ENCODE measurements at places on chromosomes 2 and 18.

DNA sequence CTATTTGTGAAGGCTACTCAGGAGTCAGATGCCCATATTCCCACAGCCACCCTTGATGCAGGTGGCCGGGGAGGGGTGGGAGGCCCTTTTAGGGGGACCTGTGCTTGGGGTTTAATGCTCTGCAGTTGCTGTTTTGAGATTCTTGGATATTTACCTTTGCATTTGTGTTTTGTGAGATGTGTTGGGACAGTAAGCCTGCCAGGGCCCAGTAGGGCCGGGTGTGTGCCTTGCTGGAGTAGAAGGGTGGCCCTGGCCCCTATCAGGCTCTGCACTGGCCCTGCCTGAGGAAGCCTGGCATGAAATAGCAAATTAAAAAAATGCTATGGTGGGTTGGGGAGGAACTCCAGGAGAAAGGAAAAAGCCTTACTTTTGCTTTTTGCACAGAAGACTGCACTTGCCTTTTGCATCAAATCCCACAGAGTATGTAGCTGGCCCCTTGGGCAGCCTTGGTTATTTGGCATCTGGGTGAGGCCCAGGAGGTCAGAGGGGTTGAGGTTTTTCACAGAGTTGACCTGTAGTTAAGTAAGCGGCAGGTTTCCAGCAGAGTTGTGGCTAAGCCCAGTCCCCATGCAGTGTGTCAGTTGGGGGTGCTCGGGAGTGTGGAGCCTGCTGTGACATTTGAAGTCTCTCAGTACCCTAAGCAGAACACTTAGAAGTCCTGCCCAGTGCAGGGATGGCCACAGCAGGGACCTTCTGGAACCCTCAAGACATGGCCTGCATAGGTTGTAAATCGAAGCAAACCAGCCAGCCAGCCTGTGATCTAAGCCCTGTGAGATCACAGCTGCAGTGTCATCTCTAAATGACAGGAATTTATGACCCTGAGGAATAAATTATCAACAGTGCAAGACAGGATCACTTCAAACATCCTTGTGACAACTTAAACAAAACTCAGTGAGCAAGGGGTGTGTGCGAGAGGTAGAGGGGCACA lies 68.8 kb downstream of the SH3RF3 start:
- no peak for DNase-seq

DNA sequence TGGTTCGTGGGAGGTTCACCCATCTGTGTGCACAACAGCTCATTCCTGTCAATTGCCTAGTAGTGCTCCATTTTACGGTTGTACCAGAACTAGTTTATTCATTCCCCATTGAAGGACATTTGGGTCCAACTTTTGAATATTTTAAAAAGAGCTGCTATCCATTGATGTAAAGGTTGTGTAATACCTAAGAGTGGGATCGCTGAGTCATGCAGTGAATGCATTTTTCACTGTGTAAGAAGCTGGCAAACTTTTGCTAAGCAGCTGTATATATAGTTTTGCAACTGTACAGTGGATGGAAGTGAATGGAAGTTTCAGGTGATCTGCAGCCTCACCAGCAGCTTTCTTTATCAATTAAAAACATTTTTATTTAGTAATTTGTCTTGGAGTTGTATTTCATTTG lies 104.5 kb downstream of the DCDC2C start:
- DNase-seq: no peak

- no peak for DNase-seq
These were observed 91.7 kb downstream of the SCN3A start for GRCh38 chr2:165112133-165112573.

DNA sequence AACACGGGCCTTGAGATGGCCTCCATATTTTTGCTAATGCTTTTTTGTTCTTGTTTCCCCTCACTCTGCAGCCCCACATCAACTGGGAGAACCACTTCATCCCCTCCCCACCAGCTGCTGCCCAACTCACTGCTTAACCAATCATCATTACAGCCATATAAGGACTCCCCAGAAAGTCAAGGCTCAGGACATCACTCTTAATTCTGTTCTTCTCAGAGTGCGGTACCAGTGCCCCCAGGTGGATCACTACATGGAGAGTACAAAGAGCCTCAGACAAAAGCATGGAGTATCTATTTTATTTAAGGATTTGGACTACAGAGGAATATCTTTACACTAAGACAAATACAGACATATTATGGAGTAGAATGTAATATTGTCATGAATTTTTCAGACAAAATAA lies 340.6 kb downstream of the PAX3 start:
- no peak for DNase-seq

GRCh38 chr2:223915071-223915470 lies 30.1 kb downstream of the WDFY1 start:
- DNase-seq: no peak

DNA sequence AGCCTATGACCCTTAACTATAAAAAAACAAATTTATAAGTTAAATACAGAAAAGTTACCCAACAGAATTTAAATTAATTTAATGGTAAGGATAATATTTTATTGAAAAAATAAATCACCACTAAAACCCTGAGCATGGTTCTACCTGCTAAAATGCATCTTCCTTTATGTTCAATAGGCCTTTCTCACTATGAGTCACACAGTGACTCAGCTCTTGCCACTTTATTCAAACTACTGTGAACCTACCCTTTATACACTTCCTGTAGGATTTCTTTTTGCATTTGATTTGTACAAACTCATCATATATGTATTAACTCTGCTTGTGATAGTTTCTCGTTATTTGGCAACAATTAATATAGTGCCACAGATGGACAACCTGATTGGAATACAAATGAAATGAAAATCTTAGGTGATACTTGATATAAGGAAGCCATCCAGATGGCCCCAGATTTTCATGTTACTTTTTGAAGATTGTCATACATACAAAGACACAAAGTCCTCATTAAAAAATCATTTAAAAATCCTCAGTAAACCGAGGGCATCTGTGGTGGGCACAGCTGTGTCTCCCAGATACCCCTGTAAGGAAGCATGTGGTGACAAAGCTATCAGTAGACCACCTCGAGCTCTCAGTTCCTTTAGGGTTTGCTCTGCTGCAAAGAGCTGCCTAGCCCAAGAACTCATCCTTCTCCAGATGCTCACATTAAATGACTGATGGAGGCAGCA lies 55.2 kb upstream of the COBLL1 start:
- DNase-seq: no peak

- peak; percentile 82 for DNase-seq
These were observed 197.9 kb downstream of the NEDD4L start for GRCh38 chr18:58241877-58242276.

DNA sequence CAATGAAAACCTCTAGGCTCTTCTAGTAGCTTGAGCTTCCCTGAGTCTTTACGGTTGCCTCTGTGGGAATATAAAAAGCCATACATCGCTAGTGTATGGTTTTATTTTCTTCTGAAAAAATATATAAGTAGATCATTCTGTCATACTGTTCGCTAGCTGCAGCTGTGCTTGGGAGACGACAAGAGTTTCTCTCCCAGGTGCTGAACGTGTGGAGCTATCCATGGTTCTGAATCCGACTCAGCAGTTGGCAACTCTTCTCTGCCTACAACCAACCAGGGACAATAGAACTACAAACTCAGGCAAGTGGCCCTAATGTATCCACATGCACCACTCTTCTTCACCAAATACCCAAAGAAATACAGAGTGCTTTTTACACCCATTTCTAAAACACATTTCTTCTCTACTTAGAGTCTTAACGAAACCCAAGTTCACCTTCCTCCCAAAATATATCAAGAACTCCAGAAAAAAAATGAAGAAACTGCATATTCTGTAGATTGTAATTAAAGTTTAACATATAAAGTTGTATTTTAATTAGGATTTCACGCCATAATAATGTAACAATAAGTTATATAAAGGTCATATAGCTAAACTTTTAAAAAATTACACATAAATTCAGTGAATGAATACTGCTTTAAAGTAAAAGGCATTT lies 2.2 kb upstream of the KCNH7 start:
- no peak for DNase-seq

GRCh38 chr2:169361706-169362117 lies 622 bp downstream of the LRP2 start:
- no peak for DNase-seq

- no peak for DNase-seq
These were observed 797.4 kb downstream of the SUCLG1 start for GRCh38 chr2:83661711-83662110.

DNA sequence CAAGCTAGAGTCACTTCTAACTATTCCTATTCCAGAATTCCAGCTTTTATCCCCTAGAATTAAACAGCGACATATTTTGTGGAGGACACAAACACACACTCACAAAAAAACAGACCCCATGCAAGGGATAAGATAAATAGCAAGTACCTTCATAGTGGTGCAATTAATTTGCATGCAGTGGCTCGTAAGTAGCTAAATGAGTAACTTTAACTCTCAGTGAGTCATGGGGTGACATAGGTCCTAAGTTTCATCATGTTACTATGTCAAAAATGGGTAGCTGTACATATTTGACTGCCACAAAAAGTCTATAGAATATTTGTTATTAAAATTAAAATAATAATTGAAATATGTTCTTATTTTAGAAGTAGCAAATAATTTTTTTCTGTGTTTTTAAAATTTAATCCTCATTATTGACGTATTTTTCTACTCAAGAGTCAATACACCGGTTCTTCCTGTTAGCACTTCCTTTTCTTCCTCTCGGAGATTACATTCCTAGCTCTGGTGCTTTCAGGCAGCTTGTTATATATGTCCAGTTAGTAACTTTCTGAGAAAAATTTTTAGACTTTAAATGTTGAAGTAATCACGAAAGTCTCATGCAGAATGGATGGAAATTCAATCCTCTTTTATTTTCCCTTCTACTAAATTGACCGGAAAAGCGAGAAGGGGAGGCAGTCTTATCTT lies 247.0 kb downstream of the KCNH7 start:
- DNase-seq: no peak

- DNase-seq: no peak
These were observed 796 bp downstream of the MYO1B start for GRCh38 chr2:191245869-191246531.

- no peak for DNase-seq
These were observed 112.1 kb downstream of the DTNB start for GRCh38 chr2:25561136-25561850.

GRCh38 chr2:32559136-32559535 lies 68.7 kb upstream of the TTC27 start:
- no peak for DNase-seq

DNA sequence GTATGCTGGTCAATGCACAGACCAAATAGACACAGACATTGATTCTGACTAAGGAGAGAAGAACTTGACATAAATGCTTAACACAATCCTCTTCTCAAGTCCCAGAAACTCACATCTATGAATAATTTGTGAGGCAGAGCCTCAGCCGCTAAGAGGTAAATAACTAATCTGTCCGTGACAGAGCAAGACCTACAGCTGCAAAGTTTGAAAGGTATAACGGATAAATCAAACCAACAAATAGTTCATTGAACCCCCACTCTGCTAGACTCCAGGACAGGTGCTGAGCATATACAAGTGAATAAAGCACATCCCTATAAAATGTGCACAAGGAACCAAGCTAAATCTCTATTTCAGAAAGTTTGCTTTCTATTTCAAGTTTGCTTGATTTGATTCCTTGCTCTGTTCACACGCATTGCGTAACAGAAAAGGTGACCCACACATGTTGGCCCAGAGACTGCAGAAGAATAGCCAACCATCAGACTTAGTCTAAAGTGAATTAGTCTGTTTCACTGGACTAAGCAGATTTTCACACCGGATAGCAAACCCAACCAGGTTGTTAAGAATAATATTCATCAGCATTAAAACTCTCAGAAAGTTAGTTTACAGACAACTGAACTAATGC lies 51.7 kb downstream of the NCKAP5 start:
- DNase-seq: no peak

DNA sequence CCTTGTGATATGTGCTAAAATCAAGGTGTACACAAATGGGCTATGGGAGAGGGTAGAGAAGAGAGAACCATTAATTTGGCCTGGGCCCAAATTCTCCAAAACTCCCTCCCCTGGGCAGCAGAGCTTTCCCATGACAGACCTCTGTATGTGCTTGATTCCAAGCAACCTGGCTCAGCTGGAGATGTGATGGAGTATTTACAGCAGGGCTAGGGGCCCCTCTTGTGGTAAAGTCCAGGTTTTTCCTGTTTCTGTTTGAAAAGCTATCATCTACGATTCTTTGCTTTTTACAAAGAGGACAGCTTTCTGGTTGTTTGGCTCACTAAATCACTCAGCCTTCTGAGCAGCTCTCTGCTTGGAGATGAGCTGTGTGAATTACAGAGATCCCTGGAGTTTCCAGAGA lies 40.3 kb downstream of the KCNS3 start:
- DNase-seq: no peak

GRCh38 chr18:24809173-24809950 lies 348.9 kb downstream of the HRH4 start:
- no peak for DNase-seq

- DNase-seq: peak; percentile 44
These were observed 161.0 kb downstream of the RNF152 start for GRCh38 chr18:61731693-61732376.

- DNase-seq: peak; percentile 5
These were observed 1.8 kb upstream of the KLHL41 start for GRCh38 chr2:169507698-169508097.

- DNase-seq: no peak
These were observed 455.4 kb upstream of the LRRTM4 start for GRCh38 chr2:77977471-77978063.

- DNase-seq: peak; percentile 89
These were observed 6.5 kb upstream of the CAPN10 start for GRCh38 chr2:240579771-240580614.

GRCh38 chr18:49376046-49376445 lies 84.4 kb downstream of the DYM start:
- DNase-seq: no peak

DNA sequence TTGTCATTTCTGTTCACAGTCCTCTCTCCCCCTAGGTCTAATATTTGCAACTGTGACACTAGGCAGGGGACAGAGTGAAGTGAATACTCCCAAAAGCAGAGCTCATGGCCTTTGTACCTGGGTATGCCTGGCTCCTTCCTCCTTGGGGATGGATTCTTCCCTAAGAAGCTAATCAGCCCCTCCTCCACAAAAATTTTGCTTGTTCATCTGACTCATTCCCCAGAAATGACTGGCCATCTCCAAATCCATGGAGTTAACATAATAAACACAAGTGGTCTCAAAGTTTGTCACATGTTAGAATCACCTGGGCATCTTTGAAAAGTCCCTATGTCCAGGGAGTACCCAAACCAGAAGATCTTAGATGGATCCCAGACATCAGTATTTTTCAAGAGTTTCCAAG lies 65.3 kb downstream of the SUCLG1 start:
- peak; percentile 8 for DNase-seq

DNA sequence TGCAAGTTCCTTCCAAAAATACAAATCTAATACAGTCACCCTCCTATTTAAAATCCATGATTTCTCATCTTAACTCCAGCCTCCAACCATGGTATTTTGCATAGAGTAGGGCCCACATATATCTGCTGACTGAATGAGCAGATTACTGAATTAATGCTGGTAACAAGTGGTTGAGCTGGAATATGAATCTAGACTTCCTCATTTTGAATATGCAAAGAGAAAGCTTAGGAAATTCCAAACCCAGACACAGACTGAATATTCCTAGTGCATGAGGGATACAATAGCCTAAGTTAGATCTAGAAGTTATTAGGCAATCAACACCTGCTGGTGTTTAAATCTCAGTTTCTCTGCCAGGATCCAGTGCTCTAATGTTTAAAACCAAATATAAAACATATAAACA lies 215.1 kb upstream of the CYP26B1 start:
- DNase-seq: no peak

GRCh38 chr2:75074228-75074627 lies 115.8 kb downstream of the POLE4 start:
- DNase-seq: no peak

- DNase-seq: peak; percentile 20
These were observed 95.8 kb downstream of the SLC25A12 start for GRCh38 chr2:171798156-171798820.

- DNase-seq: no peak
These were observed 97.0 kb downstream of the CABLES1 start for GRCh38 chr18:23232331-23232730.

- no peak for DNase-seq
These were observed 757.2 kb downstream of the GALR1 start for GRCh38 chr18:78006774-78007260.

Measured in GM04503 (cell line).